Activated T-cell treated with anti-CD3 and anti-CD28 coated beads, Interleukin-2, amount 50 U/mL, for 72 hours (primary cell): ENCODE measurements at places on chromosomes 2 and 18. TPM values are rescaled to one million over a fixed set of nuclear protein-coding genes. Genes with fewer than 3 reads are reported as not detected.

Gene CELF4
- not detected for total RNA-seq

GRCh38 chr2:11787991-11788390 is 41.6 kb downstream of the LPIN1 start:
- DNase-seq, result no peak

Gene SATB2
- 0.82 TPM for total RNA-seq

Gene LOXHD1
- total RNA-seq, result 0.05 TPM

- DNase-seq, result peak; percentile 38
Observed at GRCh38 chr18:12659904-12660605, 2.1 kb upstream of the SPIRE1 start.

DNA sequence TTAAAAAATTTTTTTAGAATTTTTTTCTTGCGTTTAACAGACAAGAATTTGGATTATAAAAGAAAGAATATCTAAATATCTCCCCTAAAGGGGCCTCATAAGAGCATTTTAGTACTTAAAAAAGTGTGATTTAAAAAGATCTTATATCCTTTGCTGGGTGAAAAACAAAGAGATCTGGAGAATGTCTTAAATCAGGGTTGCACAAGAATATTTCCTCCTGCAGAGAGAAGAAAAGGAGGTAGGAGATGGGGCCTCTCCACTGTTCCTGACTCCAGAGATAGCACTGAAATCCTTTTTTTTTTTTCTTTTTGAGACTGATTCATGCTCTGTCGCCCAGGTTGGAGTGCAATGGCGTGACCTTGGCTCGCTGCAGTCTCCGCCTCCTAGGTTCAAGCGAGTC is 68.5 kb upstream of the OSR1 start:
- no peak for DNase-seq

- DNase-seq, result no peak
Observed at GRCh38 chr2:25090801-25091200, 48.9 kb downstream of the EFR3B start.

Gene TOGARAM2
- 4.0 TPM for total RNA-seq

DNA sequence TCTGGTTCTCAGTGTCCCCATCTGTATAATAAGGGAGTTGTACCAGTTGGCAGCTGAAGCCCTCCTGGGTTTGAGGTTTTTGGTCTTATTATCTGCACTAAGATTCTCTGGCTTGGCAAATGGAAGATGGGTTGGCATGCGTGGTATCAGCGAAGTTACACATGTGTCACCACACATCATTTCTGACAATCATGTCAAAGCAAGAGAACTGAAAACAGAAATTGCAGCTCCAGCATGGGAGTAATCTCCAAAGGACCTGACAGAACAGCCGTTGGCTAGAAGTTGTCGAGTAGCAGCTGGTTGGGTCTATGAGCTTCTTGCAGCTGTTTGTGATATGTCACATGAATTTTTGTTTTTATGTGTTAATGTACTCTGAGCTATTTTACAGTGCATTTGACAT is 317.4 kb downstream of the SLC4A3 start:
- no peak for DNase-seq

Gene ALK
- total RNA-seq, result 0.25 TPM

Gene GALNT13
- total RNA-seq, result not detected

Gene KCNE4
- total RNA-seq, result not detected

- DNase-seq, result peak; percentile 49
Observed at GRCh38 chr2:217086038-217086522, 226.2 kb upstream of the TNP1 start.

GRCh38 chr18:49273241-49273880 is 187.1 kb downstream of the DYM start:
- no peak for DNase-seq

Gene TEKT4
- not detected for total RNA-seq

DNA sequence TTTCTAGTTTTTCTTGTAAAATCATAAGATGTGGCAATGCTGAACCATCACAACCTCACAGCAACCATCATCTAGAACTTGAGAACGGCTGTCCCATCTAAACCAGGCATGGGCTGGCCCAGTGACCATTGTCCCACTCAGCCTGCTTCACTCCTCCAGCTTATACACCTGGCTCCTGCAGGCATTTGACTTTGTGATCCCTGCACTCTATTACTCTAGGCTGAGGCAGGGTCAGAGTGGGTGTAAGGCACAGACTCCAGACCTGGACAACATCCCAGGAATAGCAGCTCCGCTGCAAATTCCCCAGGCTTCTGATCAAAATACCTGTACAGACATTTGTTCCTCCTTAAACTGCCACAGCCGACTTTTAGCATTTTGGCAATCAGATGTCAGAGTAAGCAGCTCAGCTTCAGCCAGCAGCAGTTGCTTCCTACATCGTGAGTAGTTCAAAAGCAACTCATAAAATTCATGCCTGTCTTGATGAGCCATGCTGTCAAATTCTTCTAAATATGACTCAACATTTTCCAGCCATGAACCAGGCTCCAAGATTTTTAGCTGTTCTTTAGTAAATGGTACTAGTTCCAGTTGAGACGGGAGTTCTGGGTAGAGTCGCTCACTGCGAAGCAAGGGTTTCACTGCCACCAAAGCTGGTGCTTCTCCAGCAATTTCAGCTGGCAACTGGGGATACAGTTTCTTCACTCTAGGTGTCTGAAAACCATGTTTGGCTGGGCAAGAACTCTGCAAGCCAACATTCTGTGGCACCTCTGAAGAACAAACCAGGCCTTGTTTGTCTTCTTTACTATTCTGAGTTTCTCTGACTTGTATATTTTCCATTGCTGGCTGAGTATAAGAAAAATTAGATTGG is 12.8 kb downstream of the EPG5 start:
- no peak for DNase-seq

GRCh38 chr2:88563129-88563528 is 64.1 kb downstream of the EIF2AK3 start:
- no peak for DNase-seq

DNA sequence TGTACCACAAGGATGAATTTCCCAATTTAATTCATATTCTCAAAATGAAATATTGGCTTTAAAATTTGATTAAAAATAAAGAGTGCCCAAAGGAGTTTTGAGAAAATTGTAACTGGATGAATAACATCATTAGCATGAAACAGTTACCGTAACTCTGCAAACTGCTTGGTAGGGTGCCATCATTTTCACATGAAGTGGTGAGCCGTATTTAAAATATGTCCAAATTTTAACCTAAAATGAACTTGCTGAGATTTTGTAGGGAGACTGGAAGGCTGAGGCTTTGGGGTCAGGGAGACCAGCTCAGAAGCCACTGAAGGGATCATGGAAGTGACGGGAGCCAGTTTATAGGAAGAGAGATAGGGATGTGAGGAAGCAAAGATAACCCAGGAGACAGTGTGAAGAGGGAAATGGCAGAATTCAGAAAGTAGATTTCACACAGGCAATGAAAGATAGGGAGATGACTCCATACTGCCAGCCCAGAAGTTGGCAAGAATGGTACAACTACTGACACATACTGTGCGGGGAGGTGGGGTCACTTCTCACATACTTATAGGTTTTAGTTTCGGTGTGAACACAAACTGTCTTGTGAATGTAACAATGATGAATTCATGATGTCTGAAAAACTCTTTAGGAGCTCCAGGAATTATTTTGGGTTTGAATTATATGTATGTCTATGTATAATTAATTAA is 53.8 kb downstream of the EFEMP1 start:
- DNase-seq, result no peak

DNA sequence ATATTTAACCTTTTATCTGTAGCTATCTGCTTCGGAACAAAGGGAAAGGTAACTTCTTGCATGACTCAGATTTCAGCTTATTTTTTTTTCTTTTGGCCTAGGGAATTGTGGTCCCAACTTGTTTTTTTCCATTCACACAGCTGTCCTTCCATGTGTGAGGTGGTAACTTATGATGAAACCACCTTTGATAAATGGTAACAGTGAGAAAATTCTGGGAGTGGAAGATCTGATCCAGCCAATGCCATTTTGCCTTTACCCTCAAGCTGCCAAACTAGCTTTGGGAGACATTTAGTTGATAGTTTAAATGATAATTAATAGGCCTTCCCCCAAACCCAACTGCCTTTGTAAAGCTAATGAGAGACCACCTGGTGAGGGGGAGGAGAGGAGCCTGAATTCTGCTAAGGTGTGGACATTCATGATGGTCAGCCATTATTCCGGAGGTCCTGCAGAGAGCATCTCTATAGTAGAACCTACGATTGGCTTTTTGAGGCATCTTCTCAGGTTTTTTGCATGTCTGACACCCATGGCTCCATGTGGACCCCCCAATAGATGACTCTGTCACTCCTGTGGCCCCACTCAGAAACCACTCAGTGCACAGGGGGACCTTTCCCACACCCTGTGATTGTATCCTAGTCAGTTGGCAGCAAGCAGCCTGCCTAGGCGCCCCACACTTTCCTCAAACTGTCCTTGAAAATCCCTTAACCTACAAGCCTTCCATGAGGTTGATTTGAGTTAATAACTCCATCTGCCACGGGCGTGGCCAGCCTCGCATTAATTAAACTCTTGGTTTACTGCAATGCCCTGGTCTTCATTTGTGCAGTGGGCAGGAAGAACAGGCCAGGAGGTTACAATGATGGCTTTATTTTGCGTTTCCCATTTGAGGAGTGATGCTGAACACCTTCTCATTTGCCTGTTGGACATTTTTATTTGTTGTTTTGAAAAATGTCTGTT is 263.5 kb upstream of the PXDN start:
- no peak for DNase-seq

Gene MYO1B
- total RNA-seq, result 37.5 TPM

DNA sequence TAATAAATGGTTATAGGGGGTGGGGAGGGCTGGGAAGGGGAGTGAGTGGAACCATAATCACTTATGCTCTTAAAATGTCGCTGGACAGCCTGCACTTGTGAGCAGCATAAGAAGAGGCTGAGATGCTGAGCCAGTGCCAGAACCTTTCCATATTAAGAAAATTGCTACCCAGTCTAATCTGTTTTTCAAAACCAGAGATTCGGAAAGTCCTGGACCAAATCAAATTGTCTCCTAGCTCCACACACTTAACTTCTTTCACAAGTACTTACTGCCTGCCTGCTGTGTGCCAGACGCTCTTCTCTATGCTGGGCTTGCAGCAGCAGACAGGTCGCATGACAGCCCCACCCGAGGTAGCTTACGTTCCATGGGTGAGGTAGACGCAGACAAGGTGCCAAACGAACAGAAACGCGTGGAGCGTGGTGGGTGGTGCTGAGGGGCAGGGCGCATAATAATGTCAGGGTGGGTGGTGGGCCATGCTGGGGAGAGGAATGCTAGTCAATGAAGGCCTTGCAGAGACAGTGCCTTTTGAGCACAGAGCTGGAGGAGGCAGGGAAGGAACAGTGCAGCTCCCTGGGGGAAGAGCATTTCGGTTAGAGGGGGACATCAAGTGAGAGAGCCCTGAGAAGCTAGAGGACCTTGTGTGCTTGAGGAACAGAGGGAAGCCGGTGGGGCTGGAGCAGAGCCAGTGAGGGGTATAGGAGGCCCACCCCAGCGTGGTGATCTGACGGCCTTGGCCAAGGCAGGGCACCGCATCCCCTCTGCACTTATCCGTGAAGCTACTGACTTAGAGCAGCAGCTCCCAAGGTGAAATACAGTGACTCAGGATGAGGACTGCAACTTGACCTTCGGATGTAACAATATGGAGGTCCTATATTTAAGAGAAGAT is 123.5 kb upstream of the DAPL1 start:
- no peak for DNase-seq

Gene DUSP19
- total RNA-seq, result 2.8 TPM

Gene ACTR2
- 272 TPM for total RNA-seq

GRCh38 chr2:20551945-20552328 is 99.0 kb downstream of the HS1BP3 start:
- DNase-seq, result no peak

GRCh38 chr2:169159686-169160085 is 90.3 kb downstream of the DHRS9 start:
- DNase-seq, result no peak

GRCh38 chr2:233407771-233408181 is 53.5 kb downstream of the DGKD start:
- DNase-seq, result no peak

DNA sequence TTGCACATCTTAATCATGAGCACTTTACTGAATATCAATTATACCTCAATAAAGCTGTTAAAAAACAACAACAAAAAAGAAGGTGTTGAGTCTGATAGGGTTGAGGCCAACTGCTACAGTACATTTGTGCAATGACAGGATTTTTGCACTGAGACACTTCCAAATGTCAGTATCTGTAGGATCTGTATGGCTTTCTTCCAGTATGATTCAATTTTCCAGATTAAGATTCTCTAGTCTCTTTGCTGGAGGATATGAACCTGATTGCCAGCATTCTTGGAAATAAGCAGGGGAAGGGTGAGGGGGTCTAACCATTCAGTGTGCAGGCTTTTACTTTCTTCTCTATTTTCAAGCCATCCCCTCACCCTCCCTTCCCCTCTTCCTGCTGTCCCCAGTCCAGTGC is 85.1 kb downstream of the SEMA4F start:
- no peak for DNase-seq

DNA sequence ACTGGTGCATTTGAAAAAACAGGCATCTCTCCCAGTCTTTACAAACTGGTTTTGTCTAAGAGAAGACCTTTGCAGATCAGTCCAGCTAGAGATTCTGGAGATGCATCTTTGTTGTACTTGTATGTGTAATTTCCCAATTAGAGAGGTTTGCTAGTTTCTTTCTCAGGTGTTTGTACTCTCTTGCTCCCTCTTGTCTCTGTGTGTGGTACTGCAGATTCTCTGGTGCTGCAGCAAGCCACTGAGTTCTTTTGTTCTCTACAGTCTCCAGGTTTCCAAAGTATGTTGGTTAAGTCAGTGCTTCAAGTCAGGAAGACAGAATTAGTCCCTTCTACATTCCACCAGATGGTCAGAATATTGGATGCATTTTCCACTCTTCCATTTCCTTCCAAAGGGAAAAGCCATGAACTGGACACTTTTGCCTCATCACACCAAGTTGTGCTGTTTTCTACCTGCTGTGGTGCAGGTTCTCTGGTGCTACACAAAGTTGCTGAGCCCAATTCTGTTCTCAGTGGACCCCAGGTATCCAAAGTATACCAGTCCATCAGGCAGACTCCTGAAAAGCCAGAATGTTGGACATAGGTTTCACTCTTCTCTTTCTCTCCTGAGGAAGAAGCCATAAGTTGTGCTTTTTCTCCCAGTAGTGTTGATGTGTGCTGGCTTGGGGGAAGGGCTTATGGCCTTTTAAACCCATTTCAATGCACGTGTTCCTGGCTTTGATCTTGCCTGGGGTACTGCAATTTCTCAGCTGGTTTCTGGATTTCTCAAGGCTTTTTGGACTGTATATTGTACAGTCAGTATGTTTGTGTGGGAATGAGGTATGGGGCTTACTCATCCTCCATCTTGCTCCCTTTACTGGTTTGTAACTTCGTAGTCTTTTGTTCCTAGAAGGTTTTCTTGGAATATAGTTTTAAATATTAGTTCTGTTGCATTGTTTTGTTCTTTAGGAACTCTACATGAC is 29.8 kb downstream of the EPC2 start:
- peak; percentile 32 for DNase-seq

Gene CHRNA1
- not detected for total RNA-seq

Gene RAB6D
- total RNA-seq, result not detected

Gene SPP2
- not detected for total RNA-seq

Gene CD8A
- total RNA-seq, result 180 TPM

GRCh38 chr18:74682991-74683297 is 85.3 kb downstream of the ZNF407 start:
- DNase-seq, result no peak

DNA sequence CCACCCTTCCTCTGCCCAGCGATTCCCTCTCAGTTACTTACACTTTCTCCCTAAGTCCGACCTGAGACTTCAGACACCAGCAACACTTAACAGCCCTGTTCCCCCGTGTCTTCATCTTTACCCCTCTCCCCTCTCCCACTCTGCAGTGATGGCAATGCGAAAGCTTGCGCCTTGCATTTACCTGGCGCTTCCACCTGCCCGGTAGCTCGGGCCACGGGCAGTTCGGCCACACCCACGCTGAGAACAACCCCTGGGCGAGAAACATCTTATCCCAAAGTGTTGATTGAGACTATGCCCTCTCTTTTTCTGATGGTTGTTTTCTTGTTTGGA is 558 bp downstream of the DNAJC10 start:
- no peak for DNase-seq
